DMS153 (cell line): ENCODE measurements at places on chromosomes 7 and 10.
A peak's percentile ranks its signal among the peaks of the same experiment; 100 is the strongest.

- peak; percentile 49 for DNase-seq
These were observed at the start of gene ST7 for GRCh38 chr7:116953372-116953905. TSS of gene ST7 (plus strand) at chr7:116953501. CDS start at chr7:116953541, 40 bp downstream.

- no peak for DNase-seq
These were observed 64.6 kb downstream of the CUX1 start for GRCh38 chr7:101882005-101882421.

DNA sequence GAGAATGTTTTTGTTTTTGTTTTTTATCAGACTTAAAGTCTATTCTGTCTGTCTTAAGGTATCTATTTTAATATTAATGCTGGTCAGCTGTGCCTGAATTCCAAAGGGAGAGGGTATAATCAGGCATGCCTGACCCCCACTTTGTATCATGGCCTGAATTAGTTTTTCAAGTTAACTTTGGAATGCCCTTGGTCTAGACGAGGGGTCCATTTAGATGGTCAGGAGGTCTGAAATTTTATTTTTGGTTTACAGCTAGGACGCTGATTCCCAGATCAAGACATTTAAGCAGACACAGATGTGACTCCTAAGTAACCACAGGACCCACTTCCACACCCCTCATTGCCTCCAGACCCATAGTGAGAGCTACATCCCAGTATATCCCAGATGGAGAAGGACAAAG lies 189.5 kb downstream of the ARHGAP12 start:
- no peak for DNase-seq

DNA sequence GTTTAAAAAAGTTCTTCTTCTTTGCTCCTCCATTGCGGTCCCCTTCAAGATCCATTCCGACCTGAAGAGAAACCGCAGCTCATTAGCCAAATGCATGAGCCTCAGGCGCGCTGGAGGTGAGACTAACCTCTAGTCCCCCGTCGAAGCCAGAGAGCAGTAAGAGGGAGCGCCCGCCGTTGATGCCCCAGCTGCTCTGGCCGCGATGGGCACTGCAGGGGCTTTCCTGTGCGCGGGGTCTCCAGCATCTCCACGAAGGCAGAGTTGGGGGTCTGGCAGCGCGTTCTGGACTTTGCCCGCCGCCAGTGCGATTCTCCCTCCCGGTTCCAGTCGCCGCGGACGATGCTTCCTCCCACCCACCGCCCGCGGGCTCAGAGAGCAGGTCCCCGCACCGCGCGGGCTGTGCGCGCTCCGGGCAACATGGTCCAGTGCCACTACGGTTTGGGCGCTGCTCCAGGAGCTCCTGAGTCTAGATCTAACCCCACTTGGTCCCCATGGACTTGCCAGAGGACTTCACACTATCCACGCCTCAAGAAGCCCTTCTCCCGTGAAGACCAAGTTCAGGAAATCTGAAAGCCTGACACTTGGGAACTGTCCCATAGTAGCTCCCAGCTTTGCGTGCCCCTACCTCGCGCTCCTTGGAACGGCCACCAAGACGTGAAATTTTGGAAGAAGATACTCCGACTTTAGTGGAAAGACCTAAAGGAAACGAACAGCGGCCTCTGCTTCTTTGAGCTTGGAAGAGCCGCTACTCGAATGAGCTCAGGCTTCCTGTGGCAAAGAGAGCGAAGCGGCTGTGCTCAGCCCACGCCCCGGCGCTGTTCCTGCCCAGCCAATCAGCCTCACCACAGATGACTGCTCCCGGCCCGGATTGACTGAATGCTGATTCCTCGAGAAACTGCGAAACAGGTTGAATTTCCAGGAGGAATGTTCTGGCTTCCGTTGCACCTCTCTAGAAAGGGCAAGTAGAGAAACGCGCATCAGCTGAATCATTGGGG lies at the start of gene ABCB1:
TSS of gene ABCB1 (minus strand) at position 755 of the 995 bp plus-strand sequence. CDS start at position 55, 700 bp downstream.
- DNase-seq: no peak

- DNase-seq: no peak
These were observed 11.1 kb downstream of the CAMK1D start for GRCh38 chr10:12360461-12360860.

DNA sequence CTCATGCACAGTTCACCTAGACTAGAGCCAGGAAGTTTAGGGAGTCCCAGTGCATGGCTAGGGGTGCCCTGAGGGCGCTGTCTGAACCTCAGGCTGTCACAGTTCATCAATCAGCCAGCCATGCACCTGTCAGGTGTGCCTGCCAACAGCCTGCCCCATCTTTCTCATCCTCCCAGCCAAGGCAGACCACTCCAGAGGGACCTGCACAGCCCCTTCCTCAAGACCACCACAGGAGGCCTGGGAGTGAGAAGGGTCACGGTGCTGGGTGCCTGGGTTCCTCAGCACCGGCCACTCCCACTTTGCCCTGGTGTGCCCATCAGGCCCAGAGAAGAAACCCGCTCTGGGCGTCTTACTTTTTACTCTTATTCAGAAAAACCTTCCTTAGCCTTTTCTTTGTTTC lies 8.4 kb downstream of the ATP6V1F start:
- no peak for DNase-seq
